ENCODE measurements at places on chromosomes 12 and 14.
A peak's percentile ranks its signal among the peaks of the same experiment; 100 is the strongest.

GRCh38 chr12:92876496-92876895 lies 52.6 kb downstream of the EEA1 start:
- DNase-seq, result no peak

- no peak for DNase-seq
These were observed 328.4 kb downstream of the DUSP6 start for GRCh38 chr12:89023936-89024335.

DNA sequence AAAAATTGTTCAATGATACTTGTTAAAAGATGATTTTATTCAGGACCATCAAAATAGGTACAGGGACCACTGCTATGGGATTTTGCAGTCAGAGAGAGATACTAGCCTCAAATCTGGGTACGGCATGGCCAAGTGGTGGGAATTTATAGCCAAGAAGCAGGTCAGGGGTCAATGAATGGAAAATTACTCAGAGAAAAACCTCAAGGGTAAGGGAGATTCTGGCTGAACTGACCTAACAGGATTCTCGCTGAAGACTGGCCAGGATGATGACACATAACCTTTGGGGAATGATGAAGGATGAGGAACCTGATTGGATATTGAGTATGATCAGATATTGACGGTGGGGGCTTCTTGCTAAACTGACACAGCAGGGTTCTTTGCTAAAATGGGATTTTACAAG lies 32.7 kb downstream of the DEPDC4 start:
- no peak for DNase-seq

DNA sequence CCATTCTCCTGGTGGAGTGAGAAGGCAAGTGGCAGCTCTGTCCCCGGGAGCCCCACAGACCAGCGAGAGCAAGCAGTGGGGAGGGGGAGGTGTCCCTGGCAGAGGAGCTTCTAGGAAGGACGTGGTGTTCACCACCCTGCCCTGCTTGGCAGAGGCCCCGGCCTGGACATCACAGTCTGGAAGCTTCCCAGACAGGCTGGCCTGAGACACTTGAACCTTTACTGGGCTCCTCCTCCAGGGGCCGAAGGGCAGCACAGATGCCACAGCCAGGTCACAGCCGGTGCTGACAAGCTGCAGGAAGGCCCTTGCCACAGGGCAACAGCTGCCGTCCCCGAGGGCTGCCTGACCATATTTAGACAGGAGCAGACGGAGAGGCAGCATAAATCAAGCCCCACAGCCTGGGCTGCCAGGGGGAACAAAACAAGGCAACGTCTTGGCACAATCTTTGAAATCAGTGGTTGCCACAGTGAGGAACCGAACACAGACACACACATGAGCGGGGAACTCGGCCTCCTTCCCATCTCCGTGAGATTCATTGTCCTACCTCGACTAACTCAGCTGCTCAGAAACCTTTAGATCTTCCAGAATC lies 28.5 kb downstream of the PRIMA1 start:
- DNase-seq, result no peak

- no peak for DNase-seq
These were observed 77.8 kb downstream of the RERG start for GRCh38 chr12:15143467-15143866.

DNA sequence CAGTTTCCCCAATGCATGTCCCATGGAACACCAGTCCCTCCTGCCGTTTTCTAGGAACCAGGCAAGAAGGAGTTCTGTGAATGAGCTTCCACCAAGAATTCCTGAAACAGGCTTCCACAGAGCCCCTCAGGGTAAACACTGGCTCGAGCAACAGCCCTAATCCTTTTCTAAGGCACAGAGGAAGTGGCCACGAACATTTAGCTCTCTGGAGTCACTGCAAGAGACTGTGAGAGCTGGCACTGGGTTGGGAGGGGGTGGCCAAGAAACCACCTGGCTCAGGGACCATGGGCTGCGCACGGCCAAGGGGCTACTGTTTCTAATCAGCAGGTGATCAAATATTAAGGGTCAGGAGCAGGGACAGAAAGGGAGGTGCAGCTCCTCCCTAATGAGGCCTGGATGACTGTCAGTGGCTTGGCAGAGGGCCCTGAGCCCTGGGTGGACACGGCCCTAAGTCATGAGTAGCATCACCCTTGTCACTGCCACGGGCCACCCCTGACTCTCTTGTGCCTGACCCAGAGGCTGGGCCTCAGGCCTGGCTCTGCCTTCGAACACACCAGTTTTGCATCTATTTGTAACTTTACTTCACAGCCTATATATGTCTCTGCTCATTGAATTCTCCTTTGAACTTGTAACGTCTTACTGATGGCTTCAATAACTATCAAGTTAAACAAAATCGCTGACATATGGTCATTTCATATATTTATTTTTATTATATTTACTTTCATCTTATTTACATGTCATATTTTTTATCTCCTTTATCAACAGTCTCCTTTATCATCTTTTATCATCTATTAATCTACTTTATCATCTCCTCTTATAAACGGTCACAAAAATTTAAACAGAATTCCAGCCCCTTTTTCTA lies 154.0 kb downstream of the DICER1 start:
- no peak for DNase-seq

DNA sequence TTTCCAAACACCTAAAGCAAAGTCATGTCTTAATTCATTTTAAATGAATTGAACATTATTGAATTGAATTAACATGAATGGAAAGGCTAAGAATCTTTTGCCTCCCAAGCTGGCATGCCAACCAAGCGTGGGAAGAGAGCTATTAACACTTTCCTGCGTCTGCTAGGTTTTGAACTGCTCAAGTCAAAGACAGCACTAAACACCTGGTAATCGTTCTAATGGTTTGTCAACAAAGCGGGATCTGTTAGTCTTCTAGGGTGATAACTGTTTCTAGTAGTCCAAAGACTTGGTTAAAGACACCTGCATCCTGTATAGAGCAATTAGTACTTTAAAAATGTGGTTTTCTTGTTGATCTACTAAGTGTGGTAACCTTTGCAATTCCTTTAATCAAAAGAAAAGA lies 164.2 kb upstream of the HMGA2 start:
- DNase-seq, result no peak

DNA sequence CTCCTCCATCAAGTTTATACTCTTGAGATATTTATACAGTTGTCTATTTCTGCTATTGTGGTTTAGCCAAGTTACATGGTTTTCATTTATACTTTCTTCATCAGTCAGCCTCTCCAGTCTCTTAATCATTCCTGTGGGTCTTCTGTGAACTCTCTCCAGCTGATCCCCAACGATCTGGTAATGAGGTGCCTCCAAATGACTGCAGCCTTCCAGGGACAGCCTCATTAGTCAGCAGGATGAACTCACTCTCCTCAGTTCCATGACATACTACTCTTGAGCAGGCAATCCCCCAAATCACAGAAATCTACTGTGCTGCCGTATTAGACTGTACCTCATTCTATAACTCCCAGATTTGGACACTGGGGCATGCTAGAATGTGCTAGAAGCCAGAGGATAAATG lies 15.3 kb downstream of the AREL1 start:
- DNase-seq, result no peak

GRCh38 chr12:96989916-96990315 lies 82.9 kb downstream of the NEDD1 start:
- DNase-seq, result no peak

GRCh38 chr12:110330544-110330943 lies 49.5 kb downstream of the ATP2A2 start:
- no peak for DNase-seq

- DNase-seq, result peak; percentile 19
These were observed 1.2 kb downstream of the DUSP16 start for GRCh38 chr12:12561371-12562015.

GRCh38 chr12:54046809-54047159 lies 6.9 kb upstream of the HOXC4 start:
- no peak for DNase-seq

DNA sequence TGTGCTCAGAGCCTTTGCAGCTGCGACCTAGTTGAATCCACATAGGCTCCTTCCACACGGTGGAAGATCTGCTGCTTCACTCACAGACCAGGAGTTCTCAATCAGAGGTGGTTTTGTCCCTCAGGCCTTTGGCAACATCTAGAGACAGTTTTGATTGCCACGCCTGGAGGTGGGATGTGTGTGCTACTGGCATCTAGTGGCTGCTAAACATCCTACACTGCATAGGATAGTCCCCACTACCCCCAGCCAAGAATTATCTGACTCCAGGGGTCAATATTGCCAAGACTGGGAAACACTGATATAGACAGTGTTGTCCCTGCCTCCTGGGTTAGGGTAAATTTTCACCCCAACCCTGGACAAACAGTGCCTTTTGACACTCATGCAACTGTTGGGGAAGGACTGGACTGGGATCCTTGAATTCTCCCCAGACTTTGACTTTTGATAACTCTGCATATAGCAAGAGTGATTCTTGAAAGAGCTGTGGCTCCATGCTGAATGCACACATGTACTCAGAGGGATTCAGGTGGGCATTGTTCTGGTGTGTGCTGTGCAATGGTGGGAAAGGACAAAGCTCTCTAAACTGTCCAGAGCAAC lies 39.8 kb downstream of the BAZ2A start:
- DNase-seq, result no peak

DNA sequence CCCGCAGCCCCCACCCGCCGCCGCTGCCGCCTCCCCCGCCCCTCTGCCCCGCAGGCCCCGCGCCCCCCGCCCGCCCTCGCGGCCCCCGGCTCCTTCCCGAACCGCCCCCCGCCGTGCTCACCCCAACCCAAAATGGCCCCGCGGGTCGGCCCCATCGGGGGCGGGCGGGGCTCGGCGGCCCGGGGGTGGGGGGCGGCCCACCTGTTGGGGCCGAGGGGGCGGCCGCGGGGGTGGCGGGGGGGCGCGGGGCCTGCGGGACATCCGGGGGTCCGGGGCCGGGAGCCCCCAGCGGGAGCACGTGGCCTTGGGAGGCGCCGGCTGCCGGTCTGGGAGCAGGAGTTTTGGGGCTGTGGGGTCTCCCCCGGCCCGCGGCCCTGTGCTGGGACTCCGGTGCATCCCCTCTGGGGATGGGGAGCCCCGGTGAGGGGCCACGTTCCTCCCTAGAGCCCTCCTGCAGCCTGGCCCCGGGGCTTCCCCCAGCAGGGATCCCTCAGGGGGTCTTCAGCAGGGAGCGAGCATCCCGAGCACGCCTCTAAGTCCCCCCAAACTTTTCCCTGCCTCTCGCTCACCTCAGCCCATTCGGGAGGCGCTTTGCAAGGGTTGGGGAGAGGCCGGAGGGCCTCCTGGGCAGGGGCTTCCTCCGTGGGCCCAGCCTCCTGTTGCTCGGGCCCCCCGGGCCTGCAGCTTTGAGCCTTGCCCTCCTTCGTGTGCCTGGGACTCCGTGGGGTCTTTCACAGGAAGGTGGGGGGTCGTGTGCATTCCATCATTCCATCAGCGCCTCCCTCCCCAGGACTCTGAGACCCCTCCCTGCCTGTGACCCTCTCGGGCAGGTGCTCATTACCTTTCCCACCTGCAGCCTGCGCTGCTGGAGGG lies 710 bp downstream of the MTA1 start:
- no peak for DNase-seq

DNA sequence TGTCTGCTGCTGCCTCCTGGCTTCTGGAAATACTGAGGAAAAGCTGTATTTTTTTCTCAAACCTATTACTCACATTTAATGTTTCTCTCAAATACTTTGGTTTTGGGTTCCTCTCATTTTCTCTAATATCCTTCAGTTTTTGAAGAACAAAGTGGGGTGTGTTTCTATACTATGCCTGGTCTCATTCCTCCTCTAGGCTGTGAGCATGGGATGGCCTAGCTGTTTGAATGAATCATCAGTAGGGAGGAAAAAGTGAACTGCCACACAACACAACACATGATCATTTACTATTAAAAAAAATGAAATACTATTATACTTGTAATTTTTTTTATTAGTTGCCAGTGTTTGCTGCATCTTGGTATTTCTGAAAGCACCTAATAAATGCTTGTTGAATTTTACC lies 11.3 kb upstream of the SMCO3 start:
- no peak for DNase-seq

- DNase-seq, result no peak
These were observed 422.7 kb upstream of the SYT1 start for GRCh38 chr12:78441737-78442453.

DNA sequence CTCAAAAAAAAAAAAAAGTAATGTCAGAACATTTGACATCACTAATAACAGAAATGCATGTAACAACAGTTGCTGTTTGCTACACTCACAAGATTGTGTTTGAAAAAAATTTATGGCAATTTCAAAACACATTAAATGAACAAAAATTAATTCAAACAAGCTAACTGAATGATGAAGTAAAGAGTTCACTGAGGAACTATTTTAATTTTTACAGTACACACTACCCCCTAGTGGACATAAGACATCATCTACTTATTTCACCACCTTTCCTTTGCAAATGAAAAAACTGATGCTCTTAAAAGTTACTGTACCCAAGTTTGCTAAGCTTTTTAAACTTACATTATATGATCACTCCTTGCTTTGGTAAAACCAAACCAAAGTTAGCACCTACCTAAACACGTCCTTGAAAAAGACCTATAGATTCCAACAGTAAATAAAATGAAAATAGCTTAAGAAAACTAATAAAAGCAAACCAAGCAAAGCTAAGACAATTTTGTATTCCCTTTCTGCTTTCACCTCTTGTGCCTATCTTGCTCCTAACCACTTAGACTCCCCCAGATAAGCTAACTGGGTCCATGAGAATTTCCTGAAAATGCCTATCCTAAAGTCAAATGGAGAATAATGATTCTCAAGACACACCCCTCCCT lies 22.2 kb downstream of the UBE2N start:
- no peak for DNase-seq

DNA sequence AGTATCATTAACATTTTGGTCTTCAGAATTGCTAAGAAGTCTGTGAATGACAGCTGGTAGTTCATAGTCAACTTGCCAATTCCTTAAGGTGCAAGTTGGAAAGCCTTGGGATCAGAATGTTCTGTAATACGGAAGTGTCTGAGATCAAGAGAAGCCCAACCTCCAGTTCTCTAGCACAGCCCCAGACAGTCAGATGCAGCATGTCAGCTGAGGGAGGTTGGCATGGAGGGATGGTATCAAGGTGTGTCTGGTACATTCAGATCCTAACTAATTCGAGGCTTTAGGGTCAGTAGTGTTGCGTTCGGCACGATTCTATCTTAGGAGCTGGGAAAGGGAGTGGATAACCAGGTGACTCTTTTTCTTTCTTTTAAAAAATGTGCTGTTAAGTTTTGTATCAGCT lies 38.3 kb downstream of the FNTB start:
- no peak for DNase-seq

DNA sequence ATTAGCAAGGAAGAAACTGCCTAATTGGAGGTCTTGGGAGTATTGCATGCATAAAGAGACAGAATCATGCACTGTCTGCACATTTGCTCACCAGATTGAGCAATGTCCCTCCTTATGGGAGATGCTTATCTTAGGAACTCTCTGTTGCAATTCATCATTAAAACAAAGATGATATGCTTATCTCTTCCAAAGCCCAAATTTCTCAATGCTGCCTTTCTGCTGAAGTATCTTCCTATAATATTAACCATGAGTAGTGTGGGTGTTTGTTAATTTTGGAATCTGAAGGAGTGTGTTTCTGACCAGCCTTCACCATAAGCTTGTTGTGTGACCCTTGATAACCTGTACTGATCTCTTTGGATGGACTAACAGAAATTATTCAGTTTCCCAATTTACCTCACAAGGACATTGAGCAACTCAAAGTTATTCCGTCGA lies 1257.6 kb upstream of the FLRT2 start:
- no peak for DNase-seq
